ENCODE measurements at places on chromosomes 2 and 18.

DNA sequence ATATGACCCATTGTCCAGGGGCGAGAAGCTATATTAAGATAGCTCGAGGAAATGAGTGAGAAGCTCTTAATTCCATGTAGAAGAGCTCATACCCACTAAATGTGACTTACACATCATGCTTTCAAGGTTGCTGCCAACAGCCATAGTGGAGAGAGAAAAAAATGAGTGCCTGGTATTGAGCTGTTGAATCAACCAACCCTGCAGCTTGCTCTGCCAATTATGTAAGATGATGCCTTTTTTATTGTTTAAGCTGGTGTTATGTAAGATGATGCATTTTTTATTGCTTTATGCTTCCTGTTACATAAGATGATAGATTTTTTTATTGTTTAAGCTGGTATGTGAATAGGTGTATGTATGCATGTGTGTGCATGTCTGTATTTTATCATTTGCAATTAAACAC, 228.2 kb downstream of the CCDC178 start:
- DNase-seq: no peak

GRCh38 chr2:233202531-233202944, 48.9 kb upstream of the ATG16L1 start:
- no peak for DNase-seq

GRCh38 chr18:79374408-79375171, 21.1 kb upstream of the NFATC1 start:
- DNase-seq: no peak

GRCh38 chr2:15145046-15145817, 415.9 kb downstream of the NBAS start:
- no peak for DNase-seq

DNA sequence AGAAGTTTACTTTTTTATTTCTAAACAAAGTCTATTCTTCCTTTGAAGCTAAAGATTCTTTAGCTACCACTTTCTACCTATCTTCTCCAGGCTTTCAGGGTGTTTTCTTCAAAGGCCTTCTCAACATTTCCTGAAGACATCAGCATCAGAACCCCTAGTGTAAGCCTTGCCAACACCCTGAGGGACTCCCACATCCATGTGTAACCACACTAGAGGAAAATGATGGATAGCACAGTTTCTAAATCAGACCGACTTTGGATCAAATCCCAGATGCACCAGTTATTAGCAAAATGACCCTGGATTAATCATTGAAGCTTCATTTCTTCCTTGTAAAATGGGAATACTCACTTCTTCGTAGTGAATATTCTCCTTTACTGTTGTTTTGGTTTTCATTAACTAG, 4.7 kb upstream of the TTN start:
- no peak for DNase-seq

GRCh38 chr18:69916412-69916811, 31.3 kb downstream of the CD226 start:
- DNase-seq: peak; percentile 8

DNA sequence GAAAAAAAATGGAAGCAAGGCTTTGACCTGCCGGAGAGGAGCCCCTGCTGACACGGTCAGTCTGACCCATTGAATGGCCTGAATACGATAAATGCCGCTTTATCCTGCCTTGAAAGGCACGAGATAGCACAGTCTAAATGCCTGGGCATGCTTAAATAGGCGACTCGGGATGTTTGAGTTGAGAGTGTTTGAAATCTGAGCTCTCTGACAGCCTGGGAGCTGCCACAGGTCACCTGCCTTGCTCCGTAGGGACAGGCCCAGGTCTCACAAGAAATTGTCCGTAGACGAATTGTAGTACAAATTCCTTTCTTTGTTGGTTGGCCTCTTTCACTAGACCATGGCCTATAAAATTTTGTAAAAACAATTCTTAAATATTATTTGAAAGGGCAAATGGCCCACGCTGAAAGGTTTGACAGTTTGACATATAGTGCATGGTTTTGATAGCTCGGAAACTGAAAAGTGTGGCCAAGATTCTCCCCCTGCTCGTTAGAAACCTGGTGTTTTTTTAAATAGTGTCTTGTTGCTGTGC, 72.8 kb downstream of the MEIS1 start:
- no peak for DNase-seq

DNA sequence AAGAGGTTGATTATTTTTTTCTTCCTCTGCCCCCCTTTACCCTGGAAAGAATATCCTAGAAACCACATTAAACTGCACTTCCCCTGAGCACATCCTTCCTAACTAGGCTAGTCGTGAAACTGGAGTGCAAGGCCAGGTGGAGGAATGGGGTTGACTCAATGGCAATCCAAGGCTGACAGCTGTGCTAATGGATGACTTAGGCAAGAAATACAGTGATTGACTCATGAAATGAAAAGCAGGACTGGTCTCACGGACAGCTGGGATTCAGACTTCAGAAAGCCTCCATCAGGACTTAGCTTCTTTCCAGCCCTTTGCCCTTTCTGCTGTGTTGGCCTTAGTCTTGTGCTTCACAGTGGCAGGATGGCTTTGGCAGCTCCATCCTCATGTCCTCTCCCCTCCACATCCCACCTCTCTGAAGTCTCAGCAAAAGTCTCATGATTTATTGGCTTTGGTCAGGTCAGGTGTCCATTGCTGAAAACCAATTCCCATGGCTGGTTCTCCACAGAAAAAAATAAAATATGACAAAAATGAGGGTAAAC, 33.8 kb downstream of the INSIG2 start:
- DNase-seq: peak; percentile 31

GRCh38 chr2:169694894-169695260, 608 bp downstream of the PHOSPHO2 start:
- DNase-seq: no peak

GRCh38 chr2:129050101-129050500, 731.4 kb upstream of the HS6ST1 start:
- DNase-seq: no peak

DNA sequence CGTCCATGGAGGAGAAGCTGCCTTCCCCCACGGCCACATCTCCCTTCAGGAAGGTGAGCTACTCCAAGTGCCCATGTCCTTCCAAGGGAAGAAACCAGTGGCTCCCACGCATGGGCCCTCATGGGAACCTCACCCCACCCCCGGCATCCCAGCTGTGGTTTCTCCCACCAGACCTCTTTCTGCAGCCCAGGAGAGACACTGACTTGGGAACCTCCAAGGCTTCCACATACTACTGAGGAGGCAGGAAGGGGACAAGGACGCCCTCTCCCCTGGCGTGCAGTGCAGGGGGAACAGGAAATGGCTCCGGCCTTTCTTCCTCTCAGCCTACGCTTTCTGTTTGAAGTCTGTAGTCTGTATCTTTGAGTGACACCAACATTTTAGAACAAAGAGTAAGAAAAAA, 104.5 kb upstream of the EPC2 start:
- DNase-seq: no peak

- DNase-seq: no peak
Observed at GRCh38 chr2:72718876-72719275, 107.0 kb downstream of the EXOC6B start.

DNA sequence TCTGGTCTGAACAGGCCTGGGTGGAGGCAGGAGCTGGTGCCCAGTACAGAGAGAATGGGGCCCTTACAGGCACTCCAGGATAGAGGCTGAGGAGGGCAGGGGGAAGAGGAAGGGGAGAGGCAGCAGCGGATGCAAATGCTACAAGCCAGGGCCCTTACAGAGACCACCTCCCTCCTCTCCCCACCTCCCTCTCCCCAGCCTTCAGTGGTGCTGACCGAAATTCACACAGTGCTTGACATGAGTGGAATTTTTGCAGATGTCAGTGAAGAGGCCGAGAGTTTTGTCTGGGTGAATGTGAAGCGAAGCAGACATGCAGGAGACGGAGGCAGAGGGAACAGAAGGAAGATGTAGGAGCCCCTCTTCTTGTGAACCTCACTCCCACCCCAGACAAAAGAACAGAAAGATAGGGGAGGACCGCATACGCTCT, 31.9 kb downstream of the CIB4 start:
- DNase-seq: no peak

DNA sequence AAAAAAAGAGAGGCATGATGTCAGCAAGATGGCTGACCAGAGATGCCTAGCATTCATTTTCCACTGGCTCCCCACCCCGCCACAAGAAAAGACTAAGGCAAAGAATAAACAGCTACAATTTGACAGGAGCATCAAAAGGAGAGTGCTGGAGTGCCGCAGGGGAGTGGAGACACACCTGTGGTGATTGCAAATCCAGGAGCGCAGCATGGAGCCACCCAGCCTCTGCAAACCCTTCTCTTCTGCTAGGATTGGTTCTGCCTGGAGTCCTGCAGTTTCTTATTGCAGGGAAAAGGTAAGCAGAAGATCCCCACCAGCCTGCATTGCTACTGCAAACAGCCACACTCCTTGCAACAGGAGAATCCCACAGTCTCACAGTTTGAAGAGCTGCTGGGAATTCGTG, 26.1 kb downstream of the BOLL start:
- no peak for DNase-seq

DNA sequence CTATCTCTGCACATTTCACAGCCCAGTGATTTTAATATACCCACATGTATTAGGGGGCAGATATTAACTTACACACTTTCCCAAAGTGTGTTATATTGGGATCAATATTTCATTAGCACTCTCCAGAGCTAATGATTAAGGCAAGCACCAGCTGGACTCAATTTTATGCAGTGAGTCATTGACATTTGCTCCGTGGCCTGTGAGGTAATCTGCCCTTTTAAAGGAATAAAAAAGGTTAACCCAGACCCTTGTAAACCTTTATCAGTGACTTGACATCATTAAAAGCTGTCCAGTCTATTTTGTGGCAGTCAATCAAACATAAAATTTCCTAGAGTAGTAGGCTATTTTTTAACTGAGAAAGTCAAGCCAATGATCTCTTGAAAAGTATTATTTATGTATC, 1870.4 kb upstream of the CELF4 start:
- no peak for DNase-seq

DNA sequence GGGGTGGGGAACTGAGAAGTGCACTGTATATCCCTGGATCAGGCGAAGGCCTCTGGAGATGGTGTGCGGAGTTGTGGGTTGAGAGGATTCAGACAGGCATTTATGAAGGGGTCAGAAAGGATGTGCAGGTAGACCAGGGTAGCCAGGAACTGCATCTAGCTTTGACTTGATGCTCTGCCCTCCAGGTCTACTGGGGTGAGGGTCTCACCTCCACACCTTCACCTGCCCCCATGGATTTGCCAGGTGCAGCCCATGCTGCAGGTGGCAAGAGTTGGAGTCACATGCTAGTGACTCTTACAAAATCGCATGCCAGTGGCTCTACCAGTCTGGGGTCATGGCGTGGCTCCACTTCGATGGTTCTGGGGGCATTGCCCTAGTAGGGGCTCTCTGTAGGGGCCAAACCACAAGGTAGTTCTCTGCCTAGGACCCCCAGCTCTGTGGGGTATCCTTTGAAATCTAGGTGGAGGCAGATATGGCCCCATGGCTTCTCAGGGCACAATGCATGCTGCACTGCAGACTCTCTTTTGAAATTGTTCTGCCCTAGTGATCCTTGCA, 18.9 kb upstream of the KCNF1 start:
- DNase-seq: no peak

DNA sequence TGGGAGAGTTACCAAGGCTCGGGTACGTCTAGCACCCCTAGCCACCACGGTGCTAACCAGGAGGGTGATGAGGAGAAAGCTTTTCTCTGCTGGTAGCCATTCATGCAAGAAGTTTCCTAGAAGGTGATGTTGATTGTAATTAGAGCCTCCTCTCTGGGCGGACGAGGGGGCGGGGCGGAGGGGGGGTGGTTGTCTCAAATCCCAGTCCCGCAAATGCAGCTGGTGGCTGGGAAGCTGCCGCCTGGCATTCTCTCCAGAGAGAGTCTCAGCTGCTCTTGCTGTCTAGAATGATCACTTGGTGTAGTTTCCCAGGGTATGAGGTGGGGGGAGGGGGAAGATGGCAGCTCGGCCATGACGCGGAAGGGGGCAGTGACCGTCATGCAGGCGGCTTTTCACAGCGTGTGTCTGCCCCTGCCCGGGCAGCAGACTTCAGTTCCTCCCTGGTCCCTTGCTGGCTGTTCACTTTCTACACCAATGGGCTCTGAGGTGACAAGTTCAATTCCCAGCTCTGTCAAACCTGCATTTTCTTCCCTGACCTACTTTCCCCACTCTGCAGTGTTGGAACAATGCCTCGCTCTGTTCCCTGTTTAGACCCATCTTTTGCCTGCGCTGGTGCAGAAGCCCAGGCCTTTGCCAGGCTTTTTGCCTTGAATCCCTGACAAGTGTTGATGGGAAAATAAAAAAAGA, 61.5 kb upstream of the KLF7 start:
- DNase-seq: no peak

- DNase-seq: peak; percentile 38
Observed at GRCh38 chr2:108271691-108272253, 16.9 kb upstream of the SULT1C2 start.

DNA sequence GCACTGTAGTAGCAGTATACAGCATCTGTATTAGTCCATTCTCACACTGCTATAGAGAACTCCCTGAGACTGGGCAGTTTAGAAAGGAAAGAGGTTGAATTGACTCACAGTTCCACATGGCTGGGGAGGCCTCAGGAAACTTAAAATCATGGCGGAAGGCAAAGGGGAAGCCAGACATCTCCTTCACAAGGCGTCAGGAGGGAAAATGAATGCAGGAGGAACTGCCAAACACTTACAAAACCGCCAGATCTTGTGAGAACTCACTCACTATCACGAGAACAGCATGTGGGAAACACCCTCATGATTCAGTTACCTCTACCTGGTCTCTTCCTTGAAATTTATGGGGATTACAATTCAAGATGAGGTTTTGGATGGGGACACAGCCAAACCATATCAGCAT, 25.4 kb downstream of the MAP4K4 start:
- no peak for DNase-seq

DNA sequence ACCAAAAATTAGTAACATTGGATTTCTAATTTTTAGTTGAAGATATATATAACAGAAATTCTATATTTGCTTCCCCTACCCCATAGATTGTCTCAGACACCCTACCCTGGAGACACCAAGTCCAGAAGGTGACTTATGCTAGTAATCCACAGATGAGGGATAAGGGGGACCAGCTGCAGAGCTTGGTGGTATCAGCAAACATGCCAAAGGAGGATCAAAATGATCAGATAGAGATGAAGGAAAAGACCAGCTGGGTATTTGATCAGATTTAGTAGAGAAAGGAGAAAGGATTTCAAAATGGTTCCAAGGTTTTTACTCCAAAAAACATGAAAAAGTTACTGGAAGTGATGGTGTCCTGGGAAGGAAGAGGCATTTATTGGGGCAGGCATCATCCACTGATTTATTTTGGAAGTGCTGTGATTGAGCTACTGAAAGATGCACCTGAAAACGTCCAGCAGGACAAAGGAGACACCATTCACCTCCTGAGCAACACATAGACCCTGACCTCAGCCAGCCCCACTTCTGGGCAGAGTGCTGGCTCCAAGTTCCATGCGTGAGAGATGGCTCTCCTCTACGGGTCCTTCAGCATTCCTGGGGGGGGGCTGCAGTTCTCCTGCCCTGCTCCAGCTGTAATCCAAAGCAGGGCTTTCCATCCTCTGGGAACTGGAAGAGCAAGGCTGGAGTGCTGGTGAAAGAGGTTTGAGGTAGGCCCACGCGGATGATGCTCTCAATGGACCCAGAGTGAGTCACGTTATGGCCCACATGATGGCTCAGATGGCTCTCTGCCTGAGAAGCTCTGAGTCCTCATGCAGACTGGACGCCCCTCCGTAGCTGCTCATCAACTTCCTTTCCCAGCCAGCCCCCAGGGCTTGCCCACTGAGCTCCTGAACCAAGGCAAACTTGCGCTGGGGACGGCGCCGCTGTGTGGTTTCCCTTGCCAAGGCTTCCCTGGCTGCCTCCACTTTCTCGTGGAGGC, 3.7 kb upstream of the LRRFIP1 start:
- no peak for DNase-seq

All from RWPE1 (cell line).